ENCODE measurements at places on chromosomes 3 and 15. TPM values are rescaled to one million over a fixed set of nuclear protein-coding genes. Genes with fewer than 3 reads are reported as not detected.

TEX9 gene
- 22.9 TPM for total RNA-seq

PLA2G4E gene
- total RNA-seq = 0.29 TPM

XCR1 gene
- 0.35 TPM for total RNA-seq

SOX14 gene
- total RNA-seq = not detected

CD96 gene
- 2.6 TPM for total RNA-seq

CHST14 gene
- total RNA-seq = 20.1 TPM

APPL1 gene
- 66.7 TPM for total RNA-seq

UNC13C gene
- total RNA-seq = 21.1 TPM

TGM4 gene
- total RNA-seq = not detected

SCN11A gene
- 1.5 TPM for total RNA-seq
